ENCODE measurements at places on chromosomes 11 and 22.

- DNase-seq = no peak
Measured at GRCh38 chr11:27721264-27722116, 21.2 kb upstream of the BDNF start.

DNA sequence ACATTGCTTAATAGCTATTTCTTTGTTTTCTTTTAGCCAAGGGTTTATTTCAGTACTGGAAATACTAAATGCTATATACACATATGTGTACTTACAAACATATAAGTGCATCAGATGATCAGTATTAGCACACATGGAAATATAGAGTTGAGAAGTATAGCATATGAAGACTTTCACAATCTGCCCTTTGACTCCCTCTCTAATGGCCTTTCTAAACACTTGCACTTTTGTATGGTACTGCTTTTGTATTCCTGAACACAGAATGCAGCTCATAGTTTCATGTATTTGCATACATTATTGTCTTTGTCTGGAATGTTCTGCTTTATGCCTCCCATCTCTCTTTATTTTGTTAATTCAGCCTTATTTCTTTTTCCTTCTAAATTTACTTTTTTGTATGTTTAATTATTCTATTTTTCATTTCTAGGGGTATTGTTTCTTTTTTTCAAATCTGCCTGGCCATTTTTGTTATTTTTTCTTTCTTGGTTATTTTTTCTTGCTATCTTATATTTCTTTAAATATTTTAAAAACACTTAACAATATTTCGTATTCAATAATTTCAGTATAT is 28.8 kb downstream of the ACER3 start:
- no peak for DNase-seq

GRCh38 chr22:33209930-33210784 is 152.0 kb upstream of the SYN3 start:
- no peak for DNase-seq

DNA sequence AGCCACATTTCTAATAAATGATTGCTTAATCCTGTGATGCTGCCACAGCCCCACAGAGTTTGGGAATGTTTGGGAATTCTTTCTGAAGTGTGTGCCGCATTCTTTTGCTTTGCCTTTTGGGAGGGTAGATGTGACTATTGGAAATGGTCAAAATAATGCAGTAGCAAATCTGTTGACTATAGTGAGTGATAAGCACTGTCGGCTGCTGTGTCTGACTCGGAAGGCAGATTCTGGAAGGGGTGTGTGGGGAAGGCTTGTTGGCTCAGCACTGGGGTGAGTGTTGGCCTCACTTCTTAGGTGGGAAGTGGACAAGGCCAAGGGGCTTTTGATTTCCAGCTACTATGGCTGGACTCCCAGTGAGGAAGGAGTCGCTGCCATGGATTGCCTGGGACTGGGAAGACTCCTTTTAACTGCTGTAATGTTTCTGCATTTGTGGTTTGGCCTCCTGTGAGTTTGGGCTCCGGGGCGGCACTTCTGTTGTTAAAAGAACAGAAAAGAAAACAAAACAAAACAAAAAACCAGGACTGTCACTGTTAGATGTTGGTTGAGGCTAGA is 20.1 kb downstream of the ZBTB16 start:
- DNase-seq = no peak

- DNase-seq = no peak
Measured at GRCh38 chr22:50438305-50439275, 36.2 kb downstream of the SBF1 start.

DNA sequence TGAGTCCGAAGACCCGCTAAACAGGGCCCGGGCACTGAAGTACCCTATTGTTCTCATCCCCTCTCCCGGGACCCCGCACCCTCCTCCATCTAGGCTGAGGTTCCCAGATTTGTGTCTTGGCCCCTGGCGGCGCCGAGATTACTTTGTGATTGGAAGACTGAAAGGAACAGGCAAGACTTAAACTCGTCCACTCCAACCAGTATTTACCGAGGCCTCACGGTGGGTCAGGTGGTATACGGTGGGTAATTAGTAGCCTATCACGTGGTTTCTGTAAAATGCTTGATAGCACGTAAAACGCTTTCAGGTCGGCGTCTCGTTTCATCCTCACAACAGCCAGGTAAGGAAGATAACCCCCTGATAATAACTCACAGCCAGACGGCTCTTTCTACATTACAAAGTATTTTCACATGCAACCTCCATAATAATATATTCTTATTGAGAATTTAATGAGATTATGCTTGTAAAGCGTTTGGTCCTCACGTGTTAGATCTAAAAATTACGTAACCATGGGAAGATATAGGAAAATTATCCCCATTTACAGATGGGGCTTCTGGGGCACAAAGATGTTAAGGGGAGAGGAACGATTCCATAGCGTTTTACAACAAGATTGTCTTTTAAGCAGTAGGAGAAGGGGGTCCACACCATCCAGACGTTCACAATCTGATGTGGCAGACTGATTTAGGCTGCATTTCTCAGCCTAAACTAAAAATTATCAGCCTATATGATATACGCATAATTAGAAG is 642 bp upstream of the PIK3C2A start:
- peak; percentile 40 for DNase-seq

GRCh38 chr22:27603800-27604144 is 197.8 kb downstream of the MN1 start:
- DNase-seq = no peak

GRCh38 chr11:440065-441042 is 1.5 kb downstream of the ANO9 start:
- no peak for DNase-seq

- DNase-seq = no peak
Measured at GRCh38 chr11:11818529-11819121, 23.1 kb upstream of the USP47 start.

DNA sequence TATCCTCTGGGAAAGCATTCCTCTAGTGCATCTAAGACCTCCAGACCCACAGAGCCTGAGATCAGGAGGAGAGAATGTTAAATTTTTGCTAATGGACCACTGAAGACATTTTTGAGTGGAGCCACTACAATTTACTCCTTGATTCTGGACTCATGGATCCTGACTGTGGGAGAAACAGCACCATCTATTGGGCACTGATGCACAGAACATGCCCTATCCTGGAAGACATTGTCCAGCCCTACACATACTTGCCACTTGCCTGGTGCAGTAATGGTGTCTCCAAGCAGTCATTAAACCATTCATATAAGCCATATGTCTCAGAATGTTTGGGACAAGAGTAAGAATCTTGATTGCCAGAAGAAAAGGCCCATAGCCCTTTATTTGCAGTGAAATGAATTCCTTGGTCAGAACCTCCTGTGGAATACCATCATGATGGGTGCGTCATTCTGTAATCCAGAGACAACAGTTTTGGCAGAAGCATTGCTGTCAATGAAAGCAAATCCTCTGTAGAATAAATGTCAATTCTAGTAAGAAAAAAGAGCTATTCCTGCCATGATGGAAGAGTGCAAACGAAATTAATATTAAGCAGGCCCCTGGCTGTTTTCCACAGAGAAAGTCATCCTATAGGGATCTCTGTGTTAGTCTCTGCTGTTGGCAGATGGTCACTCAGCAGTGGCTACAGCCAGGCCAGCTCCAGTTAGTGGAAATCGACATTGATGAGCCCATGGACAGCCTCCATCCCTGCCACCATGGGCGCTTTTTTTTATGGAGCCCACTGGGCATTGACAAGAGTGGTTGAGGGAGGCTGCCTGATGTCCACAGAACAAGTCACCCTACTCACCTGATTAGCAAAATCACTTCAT is 43.5 kb downstream of the GGTLC2 start:
- DNase-seq = peak; percentile 16

DNA sequence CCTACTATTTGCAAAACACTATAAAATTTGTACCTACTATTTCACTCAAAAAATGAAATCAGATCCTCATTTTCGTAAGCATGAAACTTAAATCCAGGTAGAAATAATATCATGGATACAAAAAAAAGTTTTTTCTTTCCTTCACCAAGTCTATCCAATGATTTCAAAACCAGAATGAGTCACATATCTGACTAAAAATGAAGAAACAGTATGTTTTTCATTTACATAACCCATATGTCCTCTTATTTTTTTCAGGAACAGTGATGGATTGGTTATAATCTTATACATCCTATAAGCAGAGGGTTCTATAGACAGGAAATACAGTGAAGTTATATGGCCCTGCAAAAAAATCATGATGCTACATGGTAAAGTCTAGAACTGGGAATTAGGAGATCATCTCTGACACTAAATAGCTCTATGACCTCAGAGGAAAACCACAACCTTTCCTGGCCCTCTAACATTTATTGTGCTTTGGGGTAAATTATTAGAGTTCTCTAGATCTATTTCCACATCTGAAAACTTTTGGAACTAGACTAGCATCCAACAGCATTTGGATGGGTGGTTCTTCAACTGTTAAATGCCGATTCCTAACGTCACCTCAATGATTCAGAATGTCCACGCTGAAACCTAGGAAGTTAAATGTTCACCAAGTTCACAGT is 10.9 kb downstream of the MTMR2 start:
- no peak for DNase-seq

DNA sequence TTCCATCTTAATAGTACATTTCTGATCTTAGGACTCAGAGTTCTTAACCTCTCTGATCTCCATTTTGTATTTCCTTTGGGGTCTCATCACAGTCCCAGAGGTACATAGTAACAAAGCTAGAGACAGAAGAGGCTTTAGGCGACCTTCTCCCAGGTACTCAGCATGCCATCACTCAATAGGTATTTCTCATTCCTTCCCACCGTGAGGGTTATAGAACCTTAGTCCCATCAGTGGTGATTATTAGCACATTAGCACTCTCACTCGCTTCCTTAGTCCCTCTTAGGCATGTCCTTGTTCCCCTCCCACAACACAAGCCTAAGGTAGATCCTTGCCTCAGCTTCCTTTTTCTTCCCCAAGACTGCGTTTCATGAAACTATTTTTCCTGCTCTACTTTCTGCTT is 14.7 kb downstream of the SWAP70 start:
- no peak for DNase-seq

DNA sequence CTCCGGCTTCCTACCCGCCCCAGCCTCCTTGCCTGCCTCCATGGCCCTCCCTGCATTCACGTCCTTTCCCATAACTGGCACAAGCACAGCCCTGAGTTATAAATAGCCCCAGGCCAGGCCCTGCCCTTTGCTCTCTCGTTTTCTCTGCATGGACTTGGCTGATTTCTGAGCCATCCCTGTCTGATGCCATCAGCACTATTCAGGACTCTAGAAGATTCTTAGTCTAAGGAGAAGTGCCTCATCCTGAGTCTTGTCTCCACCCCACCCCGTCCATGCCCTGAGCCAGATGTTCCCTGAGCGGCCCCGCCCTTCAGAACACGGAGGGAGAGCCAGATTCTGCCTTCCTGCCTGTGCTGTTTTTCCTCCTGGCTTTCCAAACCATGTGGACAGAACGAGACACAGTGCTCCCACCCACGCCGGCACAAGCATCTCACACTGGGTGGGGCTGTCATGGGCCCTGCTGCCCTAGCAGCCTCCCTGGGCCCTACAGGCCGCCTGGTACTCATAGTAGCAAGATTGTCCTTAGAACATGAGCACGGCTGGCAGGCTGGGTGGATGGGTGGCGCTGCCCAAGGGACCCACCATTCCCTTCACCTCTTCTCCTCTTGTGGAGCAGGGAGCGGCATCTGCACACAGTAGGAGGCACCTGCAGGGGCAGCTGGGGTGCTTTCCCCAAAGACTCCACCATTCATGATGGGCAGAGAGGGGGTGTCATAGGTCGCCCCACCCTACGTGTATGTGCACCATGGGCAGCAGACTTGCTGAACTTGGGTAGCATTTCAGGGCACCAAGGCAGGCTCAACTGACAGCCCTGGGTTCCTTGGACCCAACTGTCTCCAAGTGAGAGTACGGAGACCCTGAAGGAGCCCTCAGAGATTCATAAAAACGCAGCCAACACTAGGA is 76.9 kb downstream of the BCR start:
- DNase-seq = no peak

DNA sequence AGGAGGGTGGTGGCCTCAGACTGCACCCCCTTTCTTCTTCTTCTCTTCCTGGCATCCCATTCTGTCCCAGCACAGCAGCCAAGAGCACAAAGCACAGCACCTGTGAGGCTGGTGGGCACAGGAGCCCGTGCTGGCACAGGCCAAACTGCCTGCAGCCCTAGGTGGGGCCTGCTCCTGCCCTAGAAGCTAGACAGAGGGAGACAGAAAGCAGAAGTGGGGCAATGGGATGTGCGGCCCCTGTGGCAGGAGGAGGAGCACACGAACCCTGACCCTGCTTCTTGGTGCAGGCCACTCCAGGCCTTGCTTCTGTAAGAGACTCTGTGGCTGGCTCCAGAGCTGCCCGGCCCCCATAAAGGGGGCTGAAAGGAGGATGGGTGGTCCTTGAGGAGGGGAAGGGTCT is 3.9 kb upstream of the PTS start:
- no peak for DNase-seq

- DNase-seq = no peak
Measured at GRCh38 chr22:17824457-17824856, 50.2 kb upstream of the BID start.

DNA sequence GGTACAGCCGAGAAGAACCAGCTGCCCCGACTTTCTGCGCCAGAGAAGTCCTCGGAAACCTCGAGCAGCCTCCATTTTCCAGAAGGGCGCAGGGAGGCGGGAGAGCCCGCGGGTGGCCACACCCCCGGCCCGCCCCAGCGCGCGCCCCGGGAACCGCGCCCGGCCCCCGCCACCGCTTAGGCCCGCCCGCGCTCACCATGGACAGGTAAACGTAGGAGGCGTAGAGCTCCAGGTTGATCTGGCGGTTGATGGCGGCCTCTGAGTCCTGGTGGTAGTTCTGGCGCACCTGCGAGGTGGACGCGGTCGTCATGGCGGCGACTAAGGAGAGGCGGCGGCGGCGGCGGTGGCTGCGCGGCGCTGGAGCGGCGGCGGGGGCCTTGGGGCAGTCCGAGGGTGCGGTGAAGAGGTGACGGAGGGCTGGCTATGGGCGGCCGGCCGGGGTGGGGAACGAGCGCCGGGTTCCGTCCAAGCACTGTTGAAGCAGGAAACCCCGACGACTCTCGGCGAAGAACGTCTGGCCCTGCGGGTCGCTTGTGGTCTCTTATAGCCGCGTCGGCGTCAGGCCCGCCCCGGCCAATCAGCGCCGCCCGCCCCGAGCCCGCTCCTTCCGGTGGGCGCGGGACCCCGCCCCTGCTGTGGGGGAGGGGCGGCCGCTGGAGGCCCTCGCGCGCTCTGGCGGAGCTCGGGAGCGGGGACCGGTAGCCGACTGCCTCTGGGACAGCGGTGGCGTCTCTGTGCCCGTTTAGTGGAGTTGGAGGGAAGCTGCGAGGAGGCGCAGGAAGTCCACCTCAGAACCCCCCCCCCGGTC is at the start of gene FTH1:
Gene FTH1, minus strand, starts transcription at position 519 of the 808 bp plus-strand sequence. Its CDS starts 209 bp downstream, at position 310.
- DNase-seq = peak; percentile 80

DNA sequence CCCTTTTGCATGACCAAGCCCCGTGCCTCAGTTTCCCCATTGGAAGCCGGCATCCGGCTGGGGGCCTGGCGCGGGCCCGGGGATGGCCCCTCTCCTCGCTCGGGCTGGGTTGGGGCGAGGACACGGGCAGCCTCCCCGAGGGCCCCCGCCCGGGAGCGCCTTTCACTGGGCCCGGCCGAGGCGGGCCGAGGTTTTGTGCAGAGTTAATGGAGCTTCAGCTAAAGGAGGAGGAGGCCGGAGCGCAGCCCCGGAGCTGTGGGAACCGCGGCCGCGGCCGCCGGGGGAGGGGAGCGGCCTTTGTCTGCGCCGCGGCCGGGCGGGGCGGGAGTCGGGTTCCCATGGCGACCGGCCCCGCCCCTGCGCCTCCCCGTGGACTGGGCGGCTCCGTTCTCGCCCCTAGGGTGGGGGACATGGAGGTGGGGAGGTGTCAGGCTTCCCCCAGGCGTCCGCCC is 1.4 kb upstream of the MAPK11 start:
- DNase-seq = peak; percentile 60

Measured in T-helper 1 cell (primary cell).